ENCODE measurements at places on chromosomes 1 and 21.

DNA sequence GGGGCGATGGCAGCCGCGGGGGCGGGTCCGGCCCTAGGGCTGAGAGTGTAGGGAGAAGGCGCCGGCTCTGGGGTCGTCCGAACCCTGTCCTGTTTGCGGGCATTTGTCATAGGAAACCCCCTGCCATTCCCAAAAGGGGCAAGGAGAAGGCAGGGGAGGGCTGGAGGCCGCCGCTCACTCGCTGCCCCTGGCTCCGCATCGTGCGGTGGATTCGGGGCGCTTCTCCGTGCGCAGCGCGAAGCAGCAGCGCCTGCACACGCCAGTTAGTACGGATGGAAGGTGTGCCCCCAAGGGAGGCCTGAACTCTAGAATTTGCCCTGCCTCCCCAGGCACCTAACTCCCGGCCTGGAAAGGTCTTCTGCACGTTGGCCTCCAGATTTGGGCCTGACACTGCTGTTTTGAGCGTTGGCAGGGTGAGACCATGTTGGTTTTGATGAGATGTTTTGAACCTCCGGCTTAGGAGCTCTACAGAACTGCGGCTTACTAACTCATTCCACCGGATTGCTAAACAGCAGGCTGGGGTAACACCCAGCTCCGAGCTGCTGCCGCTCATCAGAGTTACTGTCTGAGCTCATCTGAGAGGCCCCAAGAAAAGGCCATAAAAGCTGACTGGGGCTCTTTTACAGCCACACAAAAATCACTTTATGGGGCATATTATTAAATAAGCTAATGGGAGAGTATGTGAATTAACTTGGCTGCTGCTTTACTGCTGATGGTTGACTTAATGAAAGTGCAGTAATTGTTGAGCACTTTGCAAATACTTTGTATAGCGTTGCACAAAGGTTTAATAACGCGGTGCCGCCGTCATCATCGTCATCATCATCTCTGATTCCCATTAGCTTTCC is 987 bp downstream of the GPR137B start:
- peak; percentile 6 for DNase-seq

GRCh38 chr1:229328598-229329362 is 14.1 kb downstream of the CCSAP start:
- DNase-seq: no peak

- DNase-seq: peak; percentile 96
These were observed 30.3 kb downstream of the UBR4 start for GRCh38 chr1:19179597-19180264.

GRCh38 chr1:11670747-11671146 is 6.7 kb downstream of the FBXO6 start:
- no peak for DNase-seq

GRCh38 chr1:24289937-24290595 is 29.1 kb upstream of the GRHL3 start:
- no peak for DNase-seq

DNA sequence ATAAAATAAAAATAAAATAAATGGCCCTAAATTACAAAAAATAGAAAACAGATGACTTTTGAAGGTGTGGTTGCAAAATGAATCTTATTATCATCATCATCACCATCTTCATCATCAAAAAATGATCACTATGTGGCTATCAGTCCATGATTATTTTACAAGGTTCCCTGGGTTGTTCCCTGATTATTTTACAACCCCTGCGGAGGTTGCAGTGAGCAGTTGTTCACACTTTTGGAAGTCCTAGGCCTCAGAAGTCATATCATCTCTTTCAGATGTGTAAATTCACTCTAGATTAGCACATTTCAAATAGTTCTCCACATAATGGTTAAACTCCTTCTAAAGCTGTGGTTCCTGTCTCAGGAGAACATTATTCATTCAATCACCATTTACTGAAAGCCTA is 57.4 kb upstream of the NR5A2 start:
- no peak for DNase-seq

DNA sequence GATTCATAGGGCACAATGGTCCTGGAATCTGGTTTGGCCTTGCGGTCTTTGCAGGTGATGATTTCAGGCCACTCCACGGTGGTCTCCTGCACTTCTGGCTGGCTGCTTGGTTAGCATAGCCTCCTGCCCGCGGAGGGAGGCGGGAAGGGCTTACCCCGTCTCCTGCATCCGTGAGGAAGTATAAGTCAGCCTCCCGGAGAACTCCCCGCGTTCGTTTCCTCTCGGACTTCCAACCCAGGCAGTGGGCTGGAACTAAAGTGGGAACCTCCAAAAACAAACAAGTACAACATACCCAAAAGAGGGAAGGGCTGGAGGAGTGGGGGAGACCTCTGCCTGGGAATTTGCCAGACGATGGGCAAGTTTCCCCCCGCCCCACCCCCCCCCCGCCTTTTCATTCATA is 939 bp upstream of the CCN1 start:
- no peak for DNase-seq

DNA sequence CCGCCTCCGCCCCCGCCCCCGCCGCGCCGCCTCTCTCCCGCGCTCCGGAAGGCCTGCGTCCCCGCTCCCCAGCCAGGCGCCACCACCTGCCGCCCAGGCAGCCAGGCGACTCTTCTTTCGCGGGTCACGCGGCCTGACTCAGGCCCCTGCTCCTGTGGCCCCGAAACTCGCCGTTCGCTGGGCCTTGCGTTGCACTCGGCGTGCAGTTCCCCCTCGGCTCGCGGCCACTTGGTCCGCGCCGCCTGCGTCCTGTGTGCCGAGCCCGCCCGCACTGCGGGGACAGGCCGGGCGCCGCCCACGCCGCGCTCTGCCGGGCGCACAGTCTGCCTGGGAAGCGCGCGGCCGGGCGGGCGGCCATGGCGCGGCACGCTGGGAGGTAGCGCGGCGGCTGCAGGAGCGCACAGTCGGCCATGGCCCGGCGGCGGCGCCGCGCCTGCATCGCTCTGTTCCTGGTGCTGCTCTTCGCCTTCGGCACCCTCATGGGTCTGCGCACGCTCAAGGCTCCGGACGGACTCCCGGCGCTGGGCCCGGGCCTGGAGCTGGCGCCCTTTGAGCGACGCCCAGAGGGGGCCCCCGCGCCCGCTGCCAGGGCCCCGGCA is at the start of gene MANEAL:
TSS of gene MANEAL (plus strand) at position 75 of the 599 bp plus-strand sequence. CDS start at position 411, 336 bp downstream.
- peak; percentile 53 for DNase-seq

- peak; percentile 37 for DNase-seq
These were observed 108.9 kb downstream of the CAPN8 start for GRCh38 chr1:223556414-223557129.

DNA sequence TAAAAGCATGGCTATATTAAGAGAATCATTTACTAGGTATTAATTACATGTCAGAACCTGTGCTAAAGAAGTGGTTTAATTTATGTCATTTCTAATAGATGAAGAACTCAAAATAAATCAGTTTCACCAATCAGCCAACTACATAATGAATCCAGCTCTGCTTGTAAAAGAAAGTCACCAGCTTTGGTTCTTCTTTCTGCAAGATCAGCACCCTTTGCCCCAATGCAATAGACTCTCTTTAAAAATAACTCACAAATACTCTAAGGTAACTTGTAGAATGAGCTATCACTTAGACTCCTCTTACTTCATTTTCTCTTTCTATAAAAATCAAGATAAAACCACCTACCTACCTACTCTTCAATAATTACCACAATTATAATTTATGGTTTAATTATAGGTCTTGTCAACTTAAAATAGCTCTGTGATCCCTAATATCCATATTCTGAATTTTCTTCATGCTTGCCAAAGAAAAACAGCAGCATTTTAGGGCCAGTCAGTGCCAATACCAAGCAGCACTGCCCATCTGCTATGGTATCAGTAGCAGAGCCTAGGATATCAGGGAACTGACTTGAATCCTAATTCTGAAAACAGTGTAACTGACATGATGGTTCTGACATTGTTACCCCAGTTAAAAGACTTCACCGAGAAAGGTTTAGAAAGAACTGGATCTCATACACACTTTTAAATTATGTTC is 11.3 kb downstream of the SLC19A2 start:
- no peak for DNase-seq

GRCh38 chr1:23909412-23909811 is 3.8 kb downstream of the CNR2 start:
- DNase-seq: no peak

- DNase-seq: no peak
These were observed 1.7 kb upstream of the CTSE start for GRCh38 chr1:206025283-206025820.

DNA sequence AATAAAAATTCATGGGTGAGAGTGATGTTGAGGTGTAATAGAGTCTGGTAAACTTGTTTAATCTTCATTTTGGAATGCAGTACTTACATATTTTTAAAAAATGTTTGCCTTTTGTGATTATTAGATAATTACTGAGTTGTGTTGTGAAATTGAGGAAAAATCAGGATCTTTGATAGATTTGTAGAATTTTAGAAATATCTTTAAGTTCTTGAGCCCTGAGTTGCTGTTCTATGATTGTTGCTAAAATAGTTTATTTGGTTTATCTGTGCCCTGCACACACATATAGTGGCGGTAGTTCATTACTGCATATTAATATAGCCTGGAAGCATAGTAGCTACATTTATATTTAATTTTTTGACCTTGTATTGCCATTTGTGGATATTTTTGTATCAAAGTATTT is 1.6 kb downstream of the B3GALT2 start:
- no peak for DNase-seq

- no peak for DNase-seq
These were observed 12.1 kb upstream of the EPHA10 start for GRCh38 chr1:37776946-37777516.

GRCh38 chr1:185857442-185857841 is 123.3 kb downstream of the HMCN1 start:
- DNase-seq: no peak

DNA sequence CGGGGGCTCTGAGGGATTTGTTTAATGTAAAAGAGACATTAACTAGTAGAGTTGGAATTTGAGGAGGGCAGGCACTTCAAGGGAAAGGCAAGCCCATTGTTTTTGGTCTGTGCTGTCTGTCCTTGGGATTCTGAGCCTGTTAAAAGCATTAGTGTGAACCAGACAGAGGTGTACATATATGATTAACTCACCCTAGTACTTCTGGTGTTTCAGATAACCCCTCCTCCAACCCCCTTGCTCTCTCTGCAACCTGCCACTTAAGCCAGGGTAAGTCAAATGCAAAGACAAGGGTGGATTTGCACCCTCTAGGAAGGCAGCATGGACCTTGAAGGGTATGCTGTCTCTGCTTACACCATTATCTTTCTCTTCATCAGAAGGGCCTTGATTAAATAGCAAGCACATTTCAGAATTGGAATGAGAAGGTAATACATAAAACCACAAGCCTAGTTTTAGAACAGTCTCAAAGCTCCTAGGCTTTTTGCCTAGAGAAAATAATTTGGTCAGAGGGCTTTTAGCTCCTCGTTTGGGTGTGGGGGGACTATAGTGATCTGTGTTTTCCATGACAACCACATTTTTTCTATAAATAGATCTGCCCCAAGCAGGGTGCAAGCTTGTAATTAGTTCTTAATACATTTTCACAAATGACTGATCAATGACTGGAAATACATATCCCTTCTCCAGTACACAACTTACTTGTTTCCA is 120.7 kb upstream of the SGIP1 start:
- peak; percentile 65 for DNase-seq

GRCh38 chr1:97488530-97488929 is 432.3 kb downstream of the DPYD start:
- DNase-seq: peak; percentile 70

DNA sequence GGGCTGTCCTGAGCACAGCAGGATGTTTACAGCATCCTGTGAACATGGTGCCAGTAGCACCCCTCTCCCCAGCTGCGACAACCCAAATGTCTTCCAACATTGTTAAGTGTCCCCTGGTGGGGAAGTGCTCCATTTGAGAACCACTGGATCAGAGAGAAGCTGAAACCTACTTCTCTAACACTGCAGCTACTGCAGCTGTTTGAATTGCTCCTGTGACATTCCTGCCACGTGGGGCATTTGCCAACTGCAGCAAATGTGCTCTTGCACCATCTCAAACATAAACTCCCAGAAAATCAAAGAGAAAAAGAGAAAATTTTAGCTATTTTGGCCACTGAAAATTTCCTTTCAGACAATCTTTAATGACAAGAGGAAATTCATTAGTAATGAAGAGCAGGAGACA is 11.0 kb downstream of the SLC2A5 start:
- DNase-seq: no peak

DNA sequence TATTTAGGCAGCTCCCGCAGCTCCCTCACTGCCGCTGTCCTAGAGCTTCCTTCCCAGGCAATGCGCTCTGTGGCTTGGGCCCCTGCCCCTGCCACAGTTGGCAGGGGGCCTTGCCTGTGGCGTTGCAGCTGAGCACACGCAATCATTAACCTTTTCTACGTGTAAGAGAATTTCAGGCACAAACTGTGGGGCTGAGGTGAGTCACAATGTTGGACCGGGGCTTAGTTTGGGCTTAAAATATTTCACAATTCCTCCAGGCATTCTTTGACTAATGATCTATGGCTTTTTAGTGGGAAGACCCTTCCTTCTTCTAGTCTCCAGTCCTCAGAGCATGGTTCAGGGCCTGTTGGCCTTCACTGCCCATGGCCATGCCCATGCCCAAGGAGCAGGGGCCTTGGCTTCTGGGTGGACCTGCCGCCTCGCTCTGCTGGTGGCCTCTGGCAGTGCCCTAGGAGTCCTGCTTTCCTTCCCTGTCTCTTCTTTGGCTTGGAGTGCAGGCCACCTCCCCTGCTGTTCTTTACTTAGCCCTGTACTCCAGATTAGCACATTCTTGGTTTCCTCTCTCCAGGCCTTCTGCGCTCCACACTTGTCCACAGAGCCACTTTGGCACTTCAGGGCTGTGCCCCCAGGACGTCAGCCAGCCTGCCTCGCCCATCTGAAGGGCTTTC is 39.2 kb downstream of the MAPKAPK2 start:
- DNase-seq: no peak

DNA sequence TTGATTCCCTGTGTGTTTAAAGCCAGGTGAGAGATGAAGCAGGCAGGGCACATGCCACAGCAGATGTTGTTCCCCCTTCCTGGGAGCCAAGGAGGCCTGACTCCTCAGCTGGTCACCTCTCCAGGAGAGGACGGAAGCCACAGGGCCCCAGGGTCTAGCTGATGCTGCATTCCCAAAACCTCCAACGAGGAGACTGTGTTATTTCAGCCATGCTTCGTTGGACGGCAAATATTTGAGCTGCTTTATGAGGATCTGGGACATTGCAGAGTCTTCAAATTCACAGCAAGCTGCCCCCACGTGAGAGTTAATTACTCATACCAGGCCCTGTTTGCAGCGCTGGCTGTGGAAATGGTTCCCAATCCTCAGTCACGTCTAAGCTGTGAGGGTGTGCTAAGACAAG is 85.3 kb downstream of the CDC7 start:
- DNase-seq: no peak

DNA sequence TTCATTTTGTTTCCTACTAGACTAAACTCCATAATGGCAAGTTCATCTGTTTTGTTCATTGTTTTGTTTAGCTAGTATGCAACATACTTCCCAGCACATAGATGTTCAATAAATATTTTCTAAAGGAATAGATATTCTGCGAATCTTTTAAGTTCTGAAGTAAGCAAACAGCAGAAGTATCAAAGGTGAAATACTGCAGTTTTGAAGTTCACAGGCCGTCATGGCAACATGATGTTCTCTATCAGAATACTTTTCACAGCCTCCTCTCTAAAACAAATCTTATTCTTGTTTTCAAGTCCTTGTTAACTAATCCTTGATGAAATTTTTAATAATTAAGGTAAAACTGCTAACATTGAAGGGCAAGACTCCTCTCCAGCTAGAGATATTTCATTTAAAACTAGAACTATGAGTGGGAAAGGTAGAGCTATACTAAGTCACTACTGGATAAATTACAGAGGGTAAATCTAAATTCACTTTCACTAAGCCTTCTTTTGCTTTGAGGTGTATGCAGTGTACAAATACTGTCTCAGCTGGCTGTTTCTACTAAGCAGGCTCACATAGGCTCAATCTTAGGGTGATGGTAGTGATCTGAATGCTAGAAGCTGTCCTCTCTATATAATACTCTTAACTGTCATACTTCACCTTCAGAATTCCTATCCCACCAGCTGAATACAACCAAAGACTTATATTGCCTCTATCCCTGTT is 96.7 kb downstream of the ZZZ3 start:
- DNase-seq: no peak
